Effector memory CD4-positive, alpha-beta T cell (primary cell): ENCODE measurements at places on chromosomes 5 and 9.
A peak's percentile ranks its signal among the peaks of the same experiment; 100 is the strongest.

GRCh38 chr5:59843511-59844213, 49.9 kb downstream of the PDE4D start:
- H3K4me3 ChIP-seq: no peak overlapping the region
- no peaks in the 10 kb centered on the region for H3K27me3 ChIP-seq
- H3K36me3 ChIP-seq: no peaks in the 10 kb centered on the region
- no peaks in the 10 kb centered on the region for H3K4me1 ChIP-seq

DNA sequence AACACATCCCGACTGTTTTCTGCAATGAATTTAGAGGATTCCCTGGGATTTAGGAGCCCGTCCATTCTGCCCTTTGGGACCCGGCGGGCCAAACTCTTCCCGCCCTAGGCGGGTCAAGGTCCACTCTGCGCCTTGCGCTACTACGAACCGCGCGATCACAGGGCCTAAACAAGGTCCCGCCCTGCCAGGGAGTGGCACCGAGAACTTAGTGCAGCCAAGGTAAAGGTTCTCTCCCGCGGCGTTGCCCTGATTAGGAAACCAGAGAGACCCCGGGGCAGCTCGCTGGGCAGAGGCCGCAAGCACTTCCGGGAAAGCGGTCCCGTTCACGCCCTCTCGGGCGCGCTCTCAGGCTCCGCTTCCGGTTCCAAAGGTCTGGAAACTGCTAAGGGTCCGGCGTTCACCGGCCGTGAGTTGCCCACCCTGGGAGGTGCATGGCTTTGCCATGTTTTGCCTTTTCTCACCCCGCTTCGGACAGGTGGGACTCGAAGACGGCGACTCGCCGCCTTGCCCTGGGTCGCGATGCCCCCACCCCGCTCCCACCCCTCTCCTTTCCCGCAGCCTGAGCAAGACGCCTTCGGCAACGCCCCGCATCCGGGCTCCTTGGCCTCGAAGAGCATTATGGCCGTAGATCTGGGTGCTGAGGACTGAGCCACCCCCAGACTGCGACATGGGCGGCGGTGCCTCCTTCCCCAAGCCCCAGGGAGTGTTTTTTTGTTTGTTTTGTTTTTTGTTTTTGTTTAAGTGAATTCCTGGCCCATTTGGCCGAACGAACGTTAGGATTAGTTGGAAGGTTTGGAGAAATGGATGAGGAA, 23.4 kb downstream of the HNRNPK start:
- H3K36me3 ChIP-seq: no peaks in the 10 kb centered on the region
- peak; percentile 56 for DNase-seq
- H3K4me1 ChIP-seq: no peaks in the 10 kb centered on the region
- peak overlapping the region; percentile 77 for H3K4me3 ChIP-seq

- DNase-seq: no peak
- H3K4me1 ChIP-seq: no peaks in the 10 kb centered on the region
- H3K27ac ChIP-seq: no peak overlapping the region
- H3K36me3 ChIP-seq: no peaks in the 10 kb centered on the region
These were observed 273.5 kb downstream of the ARRDC3 start for GRCh38 chr5:91109634-91110033.

DNA sequence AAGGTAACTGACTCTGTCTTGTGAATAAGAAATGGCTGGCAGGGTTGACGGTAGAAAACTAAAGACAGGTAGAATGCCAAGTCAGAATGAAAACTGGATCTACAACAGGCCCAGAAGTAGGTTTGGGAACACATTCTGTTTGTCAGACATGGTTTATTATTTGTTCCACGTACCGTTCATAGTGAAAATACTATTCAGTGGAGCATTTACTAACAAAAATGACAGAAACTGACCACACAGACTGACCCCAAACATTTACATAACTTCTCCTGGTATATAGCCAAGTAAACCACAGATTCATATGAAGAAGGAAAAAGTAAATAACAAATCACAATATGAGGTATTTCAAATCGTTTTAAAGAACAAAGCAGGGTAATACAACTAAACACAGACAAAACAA, 73.7 kb downstream of the SLC38A9 start:
- no peak for DNase-seq
- no peak overlapping the region for H3K4me3 ChIP-seq
- no peaks in the 10 kb centered on the region for H3K4me1 ChIP-seq
- H3K27me3 ChIP-seq: no peaks in the 10 kb centered on the region
- H3K27ac ChIP-seq: no peak overlapping the region

DNA sequence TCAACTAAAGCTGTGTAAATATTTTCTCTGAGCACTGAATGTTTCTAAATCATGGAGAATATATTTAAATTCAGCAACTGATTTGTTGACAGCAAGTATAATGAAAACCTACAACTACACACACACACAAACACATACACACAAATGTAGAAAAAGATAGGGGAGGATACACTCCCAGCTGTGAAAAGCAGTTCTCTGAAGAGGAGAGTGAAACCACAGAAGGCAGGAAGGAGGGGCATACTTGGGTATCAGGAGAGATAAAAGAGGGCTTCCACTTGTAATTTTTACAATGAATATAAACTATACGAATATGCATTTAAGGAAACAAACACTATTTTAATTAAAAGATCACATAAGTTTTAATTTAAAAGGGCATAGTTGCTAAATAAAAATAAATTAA, 227.8 kb upstream of the SLC24A2 start:
- no peaks in the 10 kb centered on the region for H3K27me3 ChIP-seq
- no peak overlapping the region for H3K27ac ChIP-seq
- no peaks in the 10 kb centered on the region for H3K36me3 ChIP-seq
- DNase-seq: no peak
- peaks cover 4% of the 10 kb centered on the region for H3K4me1 ChIP-seq

- no peak for DNase-seq
- no peaks in the 10 kb centered on the region for H3K4me1 ChIP-seq
These were observed 41.7 kb downstream of the NFX1 start for GRCh38 chr9:33332011-33332410.

- no peak overlapping the region for H3K4me3 ChIP-seq
- no peak overlapping the region for H3K27ac ChIP-seq
- no peaks in the 10 kb centered on the region for H3K27me3 ChIP-seq
- H3K4me1 ChIP-seq: no peaks in the 10 kb centered on the region
These were observed 33.0 kb downstream of the FRMPD1 start for GRCh38 chr9:37683531-37684371.

GRCh38 chr5:65320250-65320649, 161.5 kb downstream of the ADAMTS6 start:
- DNase-seq: no peak
- H3K4me1 ChIP-seq: no peaks in the 10 kb centered on the region
- H3K36me3 ChIP-seq: no peaks in the 10 kb centered on the region

DNA sequence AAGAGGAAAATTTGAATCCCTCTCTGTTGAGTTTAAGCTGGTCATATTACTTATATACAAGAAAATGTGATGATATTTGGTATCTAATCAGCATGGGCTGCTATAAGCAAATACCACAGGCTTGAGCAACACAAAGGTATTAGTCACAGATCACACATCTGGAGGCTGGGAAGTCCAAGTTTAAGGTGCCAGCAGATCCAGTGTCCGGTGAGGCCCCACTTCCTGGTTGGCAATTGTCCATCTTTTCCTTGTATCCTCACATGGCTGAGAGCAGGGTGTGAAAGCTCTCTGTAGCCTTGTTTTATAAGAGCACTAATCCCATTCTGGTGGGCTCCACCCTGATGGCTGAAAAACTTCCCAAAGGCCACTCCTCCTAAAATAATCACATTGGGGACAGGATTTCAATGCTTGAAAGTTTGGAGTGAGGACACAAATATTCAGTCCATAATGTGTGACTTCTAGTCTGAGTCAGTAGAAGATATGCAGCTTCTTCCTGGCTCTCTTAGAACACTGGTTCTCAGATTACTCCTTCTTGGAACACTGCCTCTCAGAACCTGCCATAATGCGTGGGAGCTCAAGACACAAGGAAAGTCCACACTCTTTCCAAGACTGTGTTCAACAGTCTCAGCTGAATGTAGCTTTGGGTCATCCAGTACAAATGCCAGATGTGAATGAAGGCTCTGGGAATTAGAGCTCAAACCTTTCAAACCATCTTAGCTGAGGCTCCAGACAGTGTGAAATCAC, 124.1 kb downstream of the PRDM9 start:
- no peak overlapping the region for H3K4me3 ChIP-seq
- no peaks in the 10 kb centered on the region for H3K36me3 ChIP-seq
- H3K27ac ChIP-seq: no peak overlapping the region
- no peaks in the 10 kb centered on the region for H3K27me3 ChIP-seq
- no peak for DNase-seq

- no peak overlapping the region for H3K27ac ChIP-seq
- no peaks in the 10 kb centered on the region for H3K27me3 ChIP-seq
- no peaks in the 10 kb centered on the region for H3K36me3 ChIP-seq
- H3K4me1 ChIP-seq: no peaks in the 10 kb centered on the region
- no peak overlapping the region for H3K4me3 ChIP-seq
These were observed 162.8 kb downstream of the SREK1 start for GRCh38 chr5:66306844-66307315.
